NCI-H187 (cell line): ENCODE measurements at places on chromosomes 3 and 15.

DNA sequence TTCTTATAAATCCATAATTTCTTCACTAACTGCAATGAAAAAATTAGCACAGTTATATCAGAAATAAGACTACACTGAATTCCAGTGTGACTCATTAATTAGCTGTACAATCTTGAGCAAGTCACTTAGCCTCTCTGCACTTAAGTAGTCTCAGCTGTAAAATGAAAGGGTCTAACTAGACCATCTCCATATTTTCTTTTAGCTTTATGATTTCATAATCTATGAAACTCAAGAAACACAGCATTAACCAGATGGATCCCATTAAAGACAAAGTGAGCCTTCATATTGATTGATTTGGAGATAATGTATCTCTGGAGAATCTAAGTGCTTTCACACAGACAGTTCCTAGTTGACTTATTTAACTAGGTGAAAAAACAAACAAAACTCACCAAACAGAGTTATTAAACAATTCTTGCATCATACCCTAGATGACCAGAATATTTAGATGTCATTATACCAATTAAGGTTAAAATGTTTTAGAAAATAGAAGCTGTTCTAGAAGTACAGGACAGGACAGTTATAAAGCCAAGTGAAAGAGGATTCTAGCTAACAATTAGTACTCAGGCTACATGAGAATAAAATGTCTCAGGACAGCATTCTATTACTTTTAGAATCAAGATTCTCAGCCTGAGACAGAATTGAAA is 11.2 kb downstream of the CSNK1G1 start:
- no peak for DNase-seq

DNA sequence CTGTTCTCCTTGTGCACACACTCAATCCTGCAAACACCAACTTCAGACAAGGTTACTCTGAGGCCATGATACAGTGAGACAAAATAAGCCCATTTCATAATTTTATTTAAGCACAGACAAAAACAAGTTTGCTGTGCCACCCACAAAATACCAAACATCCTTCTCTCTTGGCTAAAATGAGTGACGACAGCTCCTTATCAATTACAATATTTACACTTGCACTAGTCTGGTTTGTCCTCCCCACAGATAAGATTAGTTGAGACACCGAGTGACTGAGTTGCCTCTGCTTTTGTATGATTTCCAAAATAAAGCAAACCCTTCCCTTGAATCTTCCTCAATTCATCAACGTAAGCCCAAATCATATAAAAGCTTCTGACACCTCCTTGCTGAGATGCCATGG is 233.5 kb upstream of the ATP10A start:
- DNase-seq = no peak

DNA sequence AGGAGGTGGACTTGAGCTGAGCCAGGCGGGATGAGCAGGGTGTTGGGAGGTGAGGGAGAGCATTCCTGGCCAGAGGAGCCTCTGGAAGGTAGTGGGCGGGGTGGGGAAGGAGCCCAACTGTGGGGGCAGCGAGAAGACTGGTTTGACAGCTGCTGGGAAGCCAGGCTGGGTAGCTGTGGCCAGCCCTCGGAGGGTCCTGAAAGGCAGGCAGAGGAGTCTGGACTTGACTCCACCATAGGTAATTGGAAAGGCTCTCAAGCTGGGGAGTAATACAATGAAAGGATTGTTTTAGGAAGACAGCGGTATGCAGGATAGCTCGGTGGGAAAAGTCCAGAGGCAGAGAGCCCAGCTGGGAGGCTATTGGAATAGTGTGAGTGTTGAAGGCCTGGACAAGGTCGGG is 17.2 kb downstream of the EPHB3 start:
- DNase-seq = no peak

DNA sequence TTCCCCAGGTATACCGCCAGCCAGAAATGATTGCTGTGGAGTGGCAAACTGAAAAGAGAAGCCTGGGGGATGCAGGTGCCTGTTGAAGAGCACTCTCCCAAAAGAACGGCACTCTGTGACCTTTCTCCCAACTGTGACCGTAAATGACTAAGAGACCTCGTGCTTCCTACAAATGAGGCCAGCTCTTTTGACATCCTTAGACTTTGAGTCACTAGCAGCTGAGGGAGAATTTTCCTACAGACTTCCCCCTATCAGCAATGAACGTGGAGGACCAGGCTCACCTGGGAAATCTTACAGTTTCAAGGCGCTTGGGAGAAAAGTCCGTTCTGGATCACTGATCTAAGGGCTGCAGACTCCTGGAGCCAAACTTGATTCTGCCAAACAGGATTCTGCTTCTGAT is 8.6 kb downstream of the AQP9 start:
- DNase-seq = peak; percentile 14

DNA sequence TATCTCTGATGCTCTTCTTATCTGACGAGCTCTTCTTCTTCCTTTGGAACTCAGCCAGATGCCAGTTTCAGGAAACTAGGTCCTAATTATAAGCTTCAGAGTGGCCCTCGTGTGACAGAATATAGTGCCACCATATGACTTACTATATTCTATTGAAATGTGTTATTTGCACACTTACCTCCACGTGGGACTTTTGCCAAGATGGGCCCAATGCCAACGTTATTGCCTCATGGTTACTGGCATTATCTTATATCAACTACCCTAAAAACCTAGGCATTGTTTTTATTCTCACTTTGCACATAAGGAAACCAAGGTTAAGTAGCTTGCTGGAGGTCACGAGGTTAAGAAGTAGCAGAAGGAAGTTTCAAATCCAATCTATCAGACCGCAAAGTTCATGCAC is 71.3 kb upstream of the SLCO3A1 start:
- DNase-seq = no peak

- DNase-seq = no peak
These were observed 10.0 kb downstream of the PHC3 start for GRCh38 chr3:170171563-170171962.

DNA sequence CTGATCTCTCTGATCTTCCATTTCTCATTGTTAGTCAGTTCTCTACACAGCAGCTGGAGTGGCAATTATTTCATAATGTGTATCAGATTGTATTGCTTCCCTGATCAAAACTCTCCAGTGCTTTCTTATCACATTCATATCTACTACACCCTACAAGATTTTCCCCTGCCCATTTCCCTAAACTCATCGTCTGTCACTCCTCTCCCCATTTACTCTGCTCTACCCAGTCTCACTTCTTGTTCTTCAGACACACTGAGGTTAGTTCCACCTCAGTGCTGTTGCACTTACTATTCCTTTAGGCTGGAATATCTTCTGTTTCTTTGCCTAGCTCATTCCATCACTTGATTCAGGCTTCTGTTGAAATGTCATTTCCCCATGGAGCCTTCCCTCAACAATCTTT is 197.1 kb downstream of the SATB1 start:
- no peak for DNase-seq

DNA sequence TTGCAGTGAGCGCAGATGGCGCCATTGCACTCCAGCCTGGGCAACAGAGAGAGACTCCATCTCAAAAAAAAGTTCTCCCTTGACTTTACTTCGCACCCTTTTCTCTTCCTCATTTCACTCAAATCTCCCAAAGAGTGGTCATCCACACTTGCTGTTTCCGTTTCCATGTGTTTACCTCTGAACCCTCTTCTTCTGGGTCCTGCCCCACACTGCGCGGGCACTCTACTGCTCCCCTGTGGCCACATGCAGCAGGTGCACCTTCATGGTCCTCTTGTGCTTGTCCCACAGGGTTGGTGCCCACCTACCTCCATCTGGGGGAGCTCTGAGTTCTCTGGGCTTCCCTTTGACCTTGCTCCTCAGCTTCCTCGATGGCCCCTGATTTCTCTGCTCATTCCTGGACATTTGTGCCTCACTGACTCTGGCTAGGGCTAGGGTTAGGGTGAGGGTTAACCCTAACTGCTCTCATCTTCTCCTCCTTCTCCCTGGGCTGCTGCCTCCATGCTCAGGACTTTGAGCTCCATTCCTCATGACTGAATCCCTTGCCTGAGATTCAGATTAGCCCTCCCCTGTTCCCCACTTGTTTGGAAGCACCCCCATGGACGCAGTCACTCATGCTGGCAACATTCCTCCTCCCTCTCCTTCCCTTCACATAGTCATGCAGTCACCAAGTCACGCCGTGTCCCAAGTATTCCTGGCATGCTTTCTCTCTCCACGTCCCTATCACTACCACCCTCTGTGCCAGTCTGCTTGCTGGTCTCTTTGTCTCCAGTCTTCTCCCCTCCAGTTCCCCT is 26.6 kb upstream of the KY start:
- DNase-seq = no peak

- peak; percentile 66 for DNase-seq
These were observed at the start of gene CHAC1 for GRCh38 chr15:40952901-40953712. Gene CHAC1 (plus strand): TSS chr15:40953471. CDS start chr15:40953584, 113 bp downstream.

- DNase-seq = no peak
These were observed 84.9 kb downstream of the NECTIN3 start for GRCh38 chr3:111156517-111156916.

- DNase-seq = no peak
These were observed 125.4 kb upstream of the RAD18 start for GRCh38 chr3:9088441-9089353.

DNA sequence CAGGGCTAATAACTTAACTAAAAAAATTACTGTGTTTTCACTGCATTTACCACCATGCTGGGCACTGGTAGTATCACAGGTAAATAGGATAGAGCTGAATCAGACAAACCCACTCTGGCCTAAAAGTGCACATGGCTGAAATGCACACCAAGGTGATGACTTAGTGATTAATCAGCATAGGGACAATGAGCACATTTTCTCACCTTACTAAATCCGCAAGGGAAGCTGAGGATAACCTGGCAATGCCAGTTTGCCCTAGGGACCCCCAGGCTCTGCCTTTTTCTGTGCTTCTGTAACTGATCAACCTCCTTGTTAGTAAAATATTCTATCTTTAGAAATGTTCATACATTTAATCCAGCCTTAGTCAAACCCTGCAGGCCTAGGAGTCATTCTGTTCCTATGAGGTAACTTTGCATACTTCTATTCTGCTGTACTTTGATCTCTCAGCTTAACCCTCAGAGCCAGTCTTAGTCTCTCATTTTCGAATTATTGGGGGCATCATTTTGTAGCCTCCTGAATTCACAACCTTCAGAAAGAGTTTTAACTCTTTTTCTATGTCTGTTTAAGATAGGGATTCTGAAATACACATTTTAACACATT is 562.9 kb upstream of the KCNMB2 start:
- DNase-seq = no peak

DNA sequence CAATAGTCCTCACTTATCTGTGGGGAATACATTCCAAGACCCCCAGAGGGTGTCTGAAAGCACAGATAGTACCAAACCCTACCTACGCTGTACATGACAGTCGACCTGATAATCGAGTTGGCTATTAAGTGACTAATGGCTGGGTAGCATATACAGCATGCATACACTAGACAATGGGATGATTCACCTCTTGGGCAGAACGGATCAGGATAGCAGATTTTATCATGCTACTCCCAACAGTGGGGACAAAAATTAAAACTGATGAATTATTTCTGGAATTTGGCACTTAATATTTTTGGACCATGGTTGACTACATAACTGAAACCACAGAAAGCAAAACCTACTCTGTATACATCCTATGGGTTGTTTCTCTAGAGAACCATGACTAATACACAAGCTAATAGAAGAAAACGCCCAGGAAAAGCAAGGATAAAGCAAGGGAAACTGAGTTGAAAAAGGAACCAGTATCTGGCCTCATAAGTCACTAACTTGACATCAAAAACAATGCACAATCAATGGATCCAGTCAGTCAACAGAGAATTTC is 15.5 kb downstream of the ATG3 start:
- DNase-seq = no peak

DNA sequence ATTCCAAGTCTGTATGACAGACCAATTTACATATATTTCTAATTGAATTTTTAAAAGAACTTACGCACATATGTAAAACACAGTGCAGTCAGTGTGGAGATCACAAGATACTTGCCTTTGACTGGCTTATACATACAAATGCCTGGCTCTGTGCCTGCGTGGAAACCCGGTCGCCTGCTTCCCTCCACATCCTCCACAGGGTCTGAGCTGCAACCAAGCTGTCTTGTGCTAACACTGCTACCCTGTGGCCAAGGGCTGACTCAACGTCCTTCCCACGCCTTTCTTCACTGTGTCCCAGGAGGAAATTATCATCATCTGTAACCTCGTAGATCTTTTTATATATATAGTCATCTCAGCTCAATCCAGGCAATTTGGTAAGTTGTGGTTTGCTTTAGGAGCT is 117.0 kb downstream of the WNT7A start:
- DNase-seq = no peak
